ENCODE measurements at places on chromosomes 1 and 21.

DNA sequence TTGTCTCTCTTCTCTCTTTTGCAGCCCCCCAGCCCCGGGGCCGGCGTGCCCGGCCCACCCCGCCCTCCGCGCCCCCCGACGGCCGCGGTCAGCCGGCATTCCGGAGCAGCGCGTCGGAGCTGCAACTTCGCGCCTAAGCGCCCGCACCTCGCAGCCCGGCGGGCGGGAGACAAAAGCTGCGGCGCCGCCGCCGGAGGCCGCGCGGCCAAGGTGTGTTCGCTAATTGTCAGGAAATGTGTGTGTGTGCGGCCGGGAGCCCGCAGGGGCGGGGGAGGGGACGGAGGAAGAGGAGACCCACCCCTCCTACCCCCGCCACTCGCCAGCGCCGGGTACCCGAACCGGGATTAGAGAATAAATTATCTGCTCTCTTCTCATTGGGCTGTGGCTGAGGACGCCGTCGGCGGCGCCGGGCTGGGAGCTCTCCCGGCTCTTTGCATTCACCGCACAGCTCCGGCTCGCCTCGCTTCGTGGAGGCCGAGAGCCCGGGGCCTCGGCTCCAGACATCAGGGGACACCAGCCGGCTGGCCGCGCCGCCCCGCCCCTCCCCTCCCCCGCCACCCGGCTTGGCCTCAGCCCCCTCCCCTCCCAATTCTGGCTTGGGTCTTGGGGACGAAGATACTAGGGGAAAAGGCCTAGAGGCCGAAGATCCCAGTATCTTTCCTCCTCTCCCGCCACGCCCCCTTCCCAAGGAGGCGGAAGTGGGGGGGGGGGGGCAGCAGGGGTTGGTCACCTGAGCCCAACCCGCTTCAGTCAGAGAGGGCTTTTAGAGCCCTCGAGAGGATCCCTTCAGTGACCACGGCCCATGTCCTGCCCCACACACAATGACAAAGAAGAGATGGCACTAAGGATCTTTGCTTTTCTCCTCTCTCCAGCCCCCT is 1.3 kb upstream of the BLACAT1 start:
- DNase-seq, result no peak

DNA sequence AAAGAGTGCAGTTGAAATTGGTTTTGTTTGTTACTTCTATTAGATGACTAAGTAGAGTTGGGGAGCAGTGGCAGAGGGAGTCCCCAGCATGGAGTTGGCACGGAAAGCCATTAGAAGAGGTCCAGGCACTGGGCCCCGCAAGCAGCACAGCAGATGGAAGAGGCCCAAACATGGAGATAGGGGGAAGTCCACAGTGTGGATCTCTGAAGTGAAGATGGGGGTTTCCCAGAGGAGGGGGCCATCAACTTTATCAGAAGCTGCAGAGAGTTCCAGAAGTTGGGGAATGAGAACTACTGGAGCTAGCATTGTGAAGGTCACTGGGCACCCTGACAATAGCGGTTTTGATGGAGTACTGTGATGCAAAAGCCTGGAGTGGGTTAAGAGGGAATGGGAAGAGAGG is 30.6 kb downstream of the PAFAH2 start:
- no peak for DNase-seq

DNA sequence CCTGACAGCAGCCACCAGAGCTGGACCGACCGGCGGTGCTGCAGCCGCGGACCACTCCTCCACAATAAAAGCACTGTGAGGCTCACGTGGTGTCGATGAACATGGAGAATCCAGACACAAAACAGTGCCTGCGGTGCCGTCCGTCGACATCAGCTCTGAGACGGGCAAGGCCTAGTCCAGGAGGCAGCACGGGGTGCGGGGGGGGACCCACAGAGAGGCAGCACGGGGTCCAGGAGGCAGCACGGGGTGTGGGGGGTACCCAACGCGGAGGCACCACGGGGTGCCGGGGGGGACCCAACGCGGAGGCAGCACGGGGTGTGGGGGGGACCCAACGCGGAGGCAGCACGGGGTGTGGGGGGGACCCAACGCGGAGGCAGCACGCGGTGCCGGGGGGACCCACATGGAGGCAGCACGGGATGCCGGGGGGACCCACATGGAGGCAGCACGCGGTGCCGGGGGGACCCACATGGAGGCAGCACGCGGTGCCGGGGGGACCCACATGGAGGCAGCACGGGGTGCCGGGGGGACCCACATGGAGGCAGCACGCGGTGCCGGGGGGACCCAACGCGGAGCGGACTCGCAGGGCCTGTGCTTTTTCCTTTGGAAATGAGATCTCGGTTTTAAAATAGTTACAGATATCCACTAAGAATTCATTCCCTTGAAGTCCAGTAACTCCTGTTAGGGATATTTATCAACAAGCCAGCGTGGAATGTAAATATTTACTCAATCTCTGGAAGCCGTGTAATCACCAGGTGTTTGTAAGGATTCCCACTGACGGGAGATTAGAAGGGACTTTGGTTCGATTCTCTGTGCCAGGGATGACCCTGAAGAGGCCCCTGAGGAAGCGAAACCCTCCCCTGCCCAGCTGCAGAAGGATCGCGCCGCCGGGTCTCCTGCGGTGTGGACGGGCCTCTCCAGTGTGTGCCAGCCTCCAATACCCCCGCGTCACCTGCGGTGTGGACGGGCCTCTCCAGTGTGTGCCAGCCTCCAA is 52.1 kb downstream of the COL6A1 start:
- DNase-seq, result no peak

- DNase-seq, result no peak
Measured at GRCh38 chr1:223621312-223621734, 44.2 kb downstream of the CAPN8 start.

DNA sequence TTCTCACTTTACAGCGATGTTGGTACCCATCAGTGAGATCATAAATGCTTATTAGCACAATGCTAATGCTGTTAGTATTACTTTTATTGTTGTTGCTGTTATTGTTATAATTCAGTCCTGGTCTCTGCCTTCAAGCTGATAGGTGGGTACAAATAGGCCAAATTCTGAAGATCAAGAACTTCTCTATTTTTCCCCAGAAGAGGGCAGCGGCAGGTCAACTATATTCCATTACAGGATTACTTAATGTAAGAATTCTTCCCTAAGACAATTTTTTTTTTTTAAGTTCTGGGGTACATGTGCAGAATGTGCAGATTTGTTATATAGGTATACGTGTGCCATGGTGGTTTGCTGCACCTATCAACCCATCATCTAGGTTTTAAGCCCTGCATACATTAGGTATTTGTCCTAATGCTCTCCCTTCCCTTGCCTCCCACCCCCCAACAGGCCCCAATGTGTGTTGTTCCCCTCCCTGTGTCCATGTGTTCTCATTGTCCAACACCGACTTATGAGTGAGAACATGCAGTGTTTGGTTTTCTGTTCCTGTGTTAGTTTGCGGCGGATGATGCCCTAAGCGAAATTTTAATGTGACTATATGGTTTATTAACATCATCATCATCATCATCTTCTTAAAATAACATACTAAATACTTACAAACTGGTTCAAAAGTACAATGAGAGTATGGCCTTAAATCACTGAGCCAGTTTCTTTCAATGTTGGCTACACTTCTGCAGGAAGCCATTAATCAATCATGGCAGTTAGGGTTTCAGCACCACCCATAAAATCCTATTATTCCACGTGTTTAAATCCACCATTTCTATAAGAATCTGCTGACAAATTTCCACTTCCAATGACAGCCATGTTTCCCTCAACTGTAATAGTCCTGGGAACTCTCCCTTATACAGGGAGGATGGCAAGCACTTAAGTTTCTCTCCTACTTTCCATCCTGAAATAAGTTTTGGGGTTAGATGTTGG is 19.2 kb downstream of the SLC19A2 start:
- DNase-seq, result no peak
